ENCODE measurements at places on chromosomes 1 and 21. TPM values are rescaled to one million over a fixed set of nuclear protein-coding genes. Genes with fewer than 3 reads are reported as not detected.

The TRIM33 gene
- 15.7 TPM for total RNA-seq

The ADGRL2 gene
- total RNA-seq = 12.2 TPM

The RGS13 gene
- not detected for total RNA-seq

The YIPF1 gene
- total RNA-seq = 14.2 TPM

The RIMS3 gene
- total RNA-seq = 0.97 TPM

The CFHR5 gene
- total RNA-seq = not detected

The CEP170 gene
- 31.6 TPM for total RNA-seq

The SHCBP1L gene
- total RNA-seq = not detected

The KRTAP13-2 gene
- total RNA-seq = not detected

The CASQ2 gene
- not detected for total RNA-seq

The TRIM62 gene
- 2.1 TPM for total RNA-seq

The OR2AK2 gene
- total RNA-seq = not detected

The AHDC1 gene
- 16.8 TPM for total RNA-seq

The EFNA3 gene
- total RNA-seq = 4.9 TPM

The NIBAN1 gene
- total RNA-seq = 0.85 TPM

The S100A8 gene
- total RNA-seq = not detected

The CLEC20A gene
- total RNA-seq = not detected

The KLF17 gene
- total RNA-seq = 0.43 TPM

The ADAMTS5 gene
- not detected for total RNA-seq

The KCNJ6 gene
- total RNA-seq = 2.2 TPM

The LINGO4 gene
- total RNA-seq = not detected

The IER5 gene
- 38.3 TPM for total RNA-seq

The PRAMEF5 gene
- total RNA-seq = not detected

The BACE2 gene
- total RNA-seq = 23.3 TPM

The ZNF687 gene
- 15.6 TPM for total RNA-seq

The NCAM2 gene
- not detected for total RNA-seq

The ACOT11 gene
- 1.4 TPM for total RNA-seq

The ASCL5 gene
- 0.08 TPM for total RNA-seq

The LRRN2 gene
- total RNA-seq = 13.7 TPM

The TFF3 gene
- not detected for total RNA-seq

The HJV gene
- total RNA-seq = not detected

The FLG2 gene
- not detected for total RNA-seq

The APOBEC4 gene
- not detected for total RNA-seq

The SIPA1L2 gene
- total RNA-seq = 9.0 TPM

The PBX1 gene
- total RNA-seq = 24.8 TPM

The DNASE2B gene
- total RNA-seq = not detected

The ATP1A4 gene
- not detected for total RNA-seq

The KCNN3 gene
- total RNA-seq = 0.05 TPM

The DCAF6 gene
- total RNA-seq = 24.8 TPM

The FBLIM1 gene
- total RNA-seq = 20.9 TPM

The CELSR2 gene
- 3.8 TPM for total RNA-seq

The ZNF692 gene
- 28.2 TPM for total RNA-seq

The LRRC39 gene
- total RNA-seq = not detected

All from A549 treated with CpdA at 1 μM for 4 hours (cell line).